NCI-H1048 (cell line): ENCODE measurements at places on chromosomes 12 and 14.

DNA sequence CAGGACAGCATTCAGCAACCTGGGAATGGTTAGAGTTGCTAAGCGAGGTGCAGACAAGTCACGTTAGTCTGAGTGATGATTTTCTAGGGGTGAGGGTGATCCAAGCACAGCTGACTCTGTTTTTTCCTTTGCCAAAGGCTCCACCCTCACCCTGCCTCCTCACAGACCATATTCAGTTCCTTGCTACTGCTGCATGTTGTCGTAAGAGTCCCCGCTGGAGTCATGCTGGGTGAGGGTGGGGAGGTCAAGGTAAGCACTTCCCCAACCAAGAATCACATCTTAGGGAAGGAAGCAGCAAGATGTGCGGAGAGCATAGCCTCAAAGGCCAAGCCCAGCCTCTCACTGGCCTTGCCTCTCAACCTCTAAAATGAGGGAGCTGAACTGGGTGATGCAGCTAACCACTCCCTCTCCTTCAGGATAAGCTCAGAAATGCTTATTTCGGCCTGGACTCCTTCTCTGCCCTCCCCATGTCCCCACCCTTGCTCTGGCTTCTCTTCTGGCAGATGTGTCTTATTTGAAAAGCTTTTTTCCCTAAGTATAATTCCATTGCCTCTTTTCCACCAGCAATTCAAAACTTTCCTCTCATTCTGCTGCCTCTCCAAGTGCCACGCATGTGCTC is 66.9 kb upstream of the ACTN1 start:
- no peak for DNase-seq

DNA sequence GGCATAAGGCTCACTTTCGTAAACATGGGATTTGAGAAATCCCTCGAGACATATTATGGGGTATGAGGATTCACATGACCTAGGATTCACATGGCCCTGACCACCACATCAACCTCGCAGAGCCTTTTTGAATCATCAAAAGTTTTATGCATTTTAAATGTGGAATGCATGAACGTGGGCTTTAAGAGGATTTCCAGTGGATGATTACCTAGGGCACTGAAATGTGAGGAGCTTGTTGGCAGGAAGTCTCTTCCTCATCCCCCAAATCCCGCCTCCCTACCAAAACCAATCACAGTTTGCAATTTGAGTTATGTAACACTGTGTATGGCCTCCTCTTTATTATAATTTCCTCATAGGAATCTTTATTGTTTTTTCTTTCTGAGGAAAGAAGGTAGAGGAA is 659.6 kb upstream of the TBX3 start:
- DNase-seq, result no peak

DNA sequence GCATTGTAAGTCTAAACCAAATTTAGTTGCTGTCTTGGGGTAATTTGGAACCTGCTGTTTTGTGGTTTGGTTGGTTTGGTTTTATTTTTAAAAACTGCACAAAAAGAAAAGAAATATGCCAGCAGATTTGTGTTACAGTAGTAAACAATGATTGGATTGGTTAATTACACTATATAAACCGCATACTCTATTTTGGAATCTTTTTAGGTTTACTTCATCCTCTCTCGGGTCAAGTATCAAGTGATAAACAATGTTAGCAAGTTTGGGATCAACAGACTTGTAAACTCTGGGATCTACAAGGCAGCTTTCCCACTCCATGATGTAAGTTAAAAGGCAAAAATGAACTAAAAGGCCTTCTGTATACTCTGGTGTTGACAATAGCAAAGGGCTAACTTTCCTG is 132.4 kb downstream of the ANO6 start:
- no peak for DNase-seq

DNA sequence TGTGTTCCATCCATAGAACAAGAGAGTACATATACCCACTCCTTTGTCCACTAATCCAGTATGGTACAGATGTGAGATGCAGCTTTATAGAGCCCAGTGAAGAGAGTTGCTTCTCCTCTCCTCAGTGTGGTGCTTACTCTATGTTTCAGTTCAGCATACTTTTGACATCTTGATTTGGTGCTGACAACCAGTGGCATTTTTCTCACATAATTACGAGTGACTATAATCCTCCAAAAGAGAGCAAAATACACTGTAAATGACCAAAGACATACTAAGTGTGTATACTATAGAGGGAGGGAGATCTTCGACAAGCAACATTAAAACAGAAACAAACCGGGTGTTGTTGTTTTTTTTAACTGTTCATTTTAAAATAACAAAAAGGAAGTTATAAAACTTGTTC is 191.5 kb downstream of the KLHL28 start:
- no peak for DNase-seq

GRCh38 chr14:34237081-34237480 is 225.0 kb downstream of the SPTSSA start:
- no peak for DNase-seq

- no peak for DNase-seq
Observed at GRCh38 chr12:102691773-102692555, 211.6 kb upstream of the IGF1 start.

DNA sequence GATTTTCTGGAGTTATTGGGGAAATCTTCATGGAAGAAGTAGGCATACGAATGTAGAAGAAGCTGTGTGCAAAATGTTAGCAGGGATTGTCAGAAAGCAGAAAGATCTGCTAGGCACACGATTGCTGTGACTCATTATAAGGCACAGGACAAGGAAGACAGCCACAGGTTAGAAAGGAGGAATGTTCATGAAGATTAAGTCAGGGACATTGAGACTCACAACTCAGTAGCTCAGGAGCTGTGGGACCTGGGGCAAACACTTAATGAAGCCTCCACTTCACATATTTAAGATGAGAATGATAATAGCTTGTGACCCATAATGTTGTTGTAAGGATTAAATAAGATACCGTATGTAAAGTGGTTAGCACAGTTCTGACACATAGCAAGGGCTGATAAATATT is 26.6 kb upstream of the RTRAF start:
- no peak for DNase-seq

DNA sequence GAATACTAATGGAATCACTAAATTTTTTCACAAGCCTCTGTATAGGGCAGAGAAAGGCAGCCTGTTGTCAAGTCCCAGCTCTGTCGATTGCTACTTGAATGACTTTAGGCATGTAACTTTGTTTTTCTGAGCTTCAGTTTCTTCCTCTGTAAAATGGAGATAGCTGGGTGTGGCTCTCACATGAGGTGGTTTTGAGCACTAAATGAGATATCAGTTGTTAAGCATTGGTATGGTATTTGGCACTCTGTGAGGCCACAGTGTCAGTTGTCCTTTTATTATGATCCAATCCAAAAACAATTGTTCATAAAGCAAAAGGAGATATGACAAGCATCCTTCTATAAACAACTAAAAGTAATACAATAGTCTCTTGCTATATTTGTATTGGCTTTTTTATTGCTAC is 120.6 kb downstream of the DUSP6 start:
- no peak for DNase-seq

- DNase-seq, result no peak
Observed at GRCh38 chr14:97916669-97917568, 1119.7 kb downstream of the VRK1 start.

DNA sequence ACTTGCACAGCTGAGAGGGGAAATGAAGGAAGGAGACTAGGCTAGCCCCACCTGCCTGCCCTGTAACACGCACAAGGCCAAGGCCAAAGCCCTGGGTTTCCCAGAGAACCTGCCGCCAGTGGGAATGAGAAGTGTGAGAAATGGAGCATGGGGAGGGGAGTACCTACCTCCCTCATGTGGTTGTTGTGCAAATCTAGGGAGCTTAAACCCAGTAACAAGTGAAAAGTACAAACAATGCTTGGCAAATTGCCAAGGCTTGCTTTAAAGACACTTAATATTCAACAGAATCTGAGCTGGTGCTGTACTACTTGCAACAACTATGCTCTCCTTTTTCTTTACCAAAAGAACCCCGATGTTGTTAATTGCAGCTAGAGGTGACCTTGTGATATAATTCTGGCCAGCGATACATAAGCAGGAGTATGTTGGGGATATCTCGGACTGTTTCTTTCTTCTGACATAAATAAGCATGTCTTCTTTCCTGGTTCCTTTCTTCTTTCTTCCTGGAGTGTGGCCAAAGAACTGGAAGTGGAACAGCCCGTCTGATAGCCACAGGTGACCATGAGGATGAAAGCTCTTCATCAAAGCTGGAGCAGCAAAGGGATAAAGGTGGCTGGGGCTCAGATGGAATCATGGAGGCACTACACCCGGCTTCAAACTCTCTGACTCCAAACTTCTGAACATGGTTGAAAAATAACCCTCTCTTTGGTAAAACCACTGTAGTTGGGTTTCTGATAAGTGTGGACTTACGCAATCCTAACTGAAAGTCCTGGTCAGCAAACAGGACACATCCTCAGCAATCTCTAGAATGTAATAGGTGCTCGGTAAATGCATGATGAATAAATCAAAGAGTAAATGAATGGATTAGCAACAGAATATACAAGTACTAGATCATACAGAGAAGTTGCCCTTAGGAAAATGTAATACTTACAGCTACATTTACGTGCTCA is 207.9 kb downstream of the NUAK1 start:
- DNase-seq, result no peak
